ENCODE measurements at places on chromosomes 2 and 18. TPM values are rescaled to one million over a fixed set of nuclear protein-coding genes. Genes with fewer than 3 reads are reported as not detected.
A peak's percentile ranks its signal among the peaks of the same experiment; 100 is the strongest.

DNA sequence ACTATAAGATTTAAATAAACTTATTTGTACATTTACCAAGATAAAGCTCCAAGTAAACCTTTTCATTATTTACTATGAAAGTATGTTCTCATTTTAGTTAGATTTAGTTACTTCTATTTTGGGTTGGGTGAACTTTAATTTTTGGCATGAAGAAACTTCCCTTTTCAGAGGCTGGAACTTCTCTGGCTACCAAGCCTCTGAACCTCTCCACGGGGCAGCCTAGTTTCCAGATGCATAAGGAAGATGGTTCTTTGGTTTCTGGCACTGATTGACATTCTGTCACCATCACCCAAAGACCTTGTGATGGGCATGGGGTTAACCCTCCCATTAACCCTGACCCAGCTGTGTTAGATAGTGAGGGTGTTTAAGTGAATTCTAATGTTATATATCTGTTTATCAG, 17.1 kb downstream of the PSD4 start:
- no peak for ATAC-seq

DNA sequence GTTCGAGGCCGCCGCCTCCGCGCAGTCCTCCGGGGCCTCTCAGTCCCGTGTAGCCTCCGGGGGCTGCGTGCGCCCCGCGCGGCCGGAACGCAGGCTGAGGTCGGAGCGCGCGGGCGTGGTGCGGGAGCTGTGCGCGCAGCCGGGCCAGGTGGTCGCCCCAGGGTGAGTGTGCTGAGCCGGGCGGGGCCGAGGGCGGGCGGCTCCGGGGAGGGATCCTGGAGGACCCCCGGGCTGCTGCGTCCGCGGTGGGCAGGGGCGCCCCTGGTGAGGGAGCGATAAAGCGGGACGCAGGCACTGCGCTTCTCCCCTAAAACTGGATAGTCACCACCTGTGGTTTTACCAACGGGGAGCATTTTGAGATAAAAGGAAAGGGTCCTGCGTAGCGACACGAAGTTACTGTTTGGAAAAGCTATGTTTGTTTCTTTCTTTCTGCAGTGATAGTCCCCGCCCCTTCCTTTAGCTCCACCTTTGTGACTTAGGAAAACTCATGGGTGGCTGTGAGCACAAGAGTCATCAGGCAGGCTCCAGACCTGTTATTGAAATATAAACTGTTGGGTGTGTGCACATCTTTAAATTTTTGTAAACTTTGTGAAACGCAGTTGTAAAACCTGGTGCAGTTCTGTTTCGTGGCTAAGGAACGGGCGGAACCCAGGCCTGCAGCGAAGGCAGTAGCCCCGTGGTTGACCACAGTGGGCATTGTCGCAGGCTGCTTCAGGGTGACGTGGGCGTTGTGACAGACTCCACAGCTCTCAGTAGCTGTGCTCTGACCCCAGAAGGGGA, 687 bp downstream of the CTDP1 start:
- ATAC-seq: peak; percentile 5

- ATAC-seq: no peak
Measured at GRCh38 chr2:84801811-84802210, 79.1 kb downstream of the TRABD2A start.

GRCh38 chr18:36590621-36591580, 237.9 kb downstream of the TPGS2 start:
- no peak for ATAC-seq

DNA sequence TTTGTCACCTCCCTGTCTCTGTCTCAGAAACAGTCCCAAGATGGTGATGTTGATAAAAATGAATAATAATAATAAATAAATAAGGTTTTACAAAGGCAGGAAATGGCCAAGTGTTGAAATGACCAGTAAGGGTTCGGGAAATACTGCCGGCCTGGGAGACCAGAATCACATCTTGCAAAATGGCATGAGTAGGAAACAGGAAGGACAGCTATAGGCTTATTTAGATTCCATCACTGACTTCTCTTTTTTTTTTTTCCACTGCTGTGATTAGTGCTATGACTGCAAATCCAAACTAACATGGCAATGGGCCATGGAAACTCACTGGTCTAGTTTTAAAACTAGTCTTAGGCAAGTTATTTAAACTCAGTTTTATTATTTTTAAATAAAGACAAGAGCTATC, 60.6 kb downstream of the SCN1A start:
- no peak for ATAC-seq

- no peak for ATAC-seq
Measured at GRCh38 chr18:50250935-50251334, 15.4 kb downstream of the CFAP53 start.

GRCh38 chr2:233240897-233241296, 10.6 kb upstream of the ATG16L1 start:
- ATAC-seq: no peak

GRCh38 chr2:121860033-121860757, 104.7 kb downstream of the TSN start:
- no peak for ATAC-seq

DNA sequence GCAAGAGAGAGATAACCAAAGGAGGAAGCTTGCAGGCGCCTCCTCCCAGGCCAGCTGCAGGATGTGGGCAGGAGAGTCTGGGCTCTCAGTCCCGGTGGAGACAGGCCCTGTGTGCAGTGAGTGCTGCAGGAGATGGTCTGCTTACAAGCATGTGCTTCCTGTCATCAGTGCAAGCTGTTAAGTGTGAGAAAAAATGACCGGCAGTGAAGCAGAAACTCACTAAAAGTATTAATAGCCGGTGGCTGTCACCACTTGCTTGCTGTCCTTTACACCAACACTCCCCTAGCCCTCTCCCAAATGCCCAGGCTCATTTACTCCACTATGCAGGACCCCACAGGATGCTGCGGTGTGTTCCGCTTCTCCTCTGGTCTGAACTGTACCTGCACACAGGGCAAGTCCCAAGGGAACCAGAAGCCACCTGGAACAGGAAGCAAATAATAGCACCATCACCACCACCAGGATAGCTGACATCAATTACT, 435.6 kb upstream of the HS6ST1 start:
- no peak for ATAC-seq

DNA sequence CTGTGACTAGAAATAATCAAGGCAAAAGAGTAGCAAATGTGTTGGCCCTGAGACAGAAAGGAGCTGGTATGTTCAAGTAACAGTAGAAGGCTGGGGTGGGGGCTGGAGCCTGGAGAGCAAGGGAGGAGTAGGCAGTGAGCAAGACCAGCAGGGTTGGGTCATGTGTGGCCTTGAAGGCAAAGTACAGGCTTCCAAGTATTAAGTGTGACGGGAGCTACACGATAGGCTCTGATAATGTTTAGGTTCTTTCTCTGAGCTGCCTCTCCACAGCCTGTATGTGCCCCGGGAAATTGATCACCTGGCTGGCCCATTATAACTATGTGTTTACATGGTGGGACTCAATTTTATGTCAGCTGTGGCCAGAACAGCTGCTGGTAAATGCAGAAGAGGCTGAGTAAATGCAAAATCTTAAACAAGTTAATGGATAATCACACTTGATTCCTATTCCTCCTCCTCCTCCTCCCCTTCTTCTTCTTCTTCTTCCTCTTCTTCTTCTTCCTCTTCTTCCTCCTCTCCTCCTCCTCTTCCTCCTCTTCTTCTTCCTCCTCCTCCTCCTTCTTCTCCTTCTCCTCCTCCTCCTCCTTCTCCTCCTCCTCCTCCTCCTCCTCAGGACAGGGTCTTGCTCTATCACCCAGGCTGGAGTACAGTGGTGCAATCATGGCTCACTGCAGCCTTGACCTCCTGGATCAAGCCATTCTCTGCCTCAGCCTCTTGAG, 9.3 kb downstream of the IL1F10 start:
- no peak for ATAC-seq

DNA sequence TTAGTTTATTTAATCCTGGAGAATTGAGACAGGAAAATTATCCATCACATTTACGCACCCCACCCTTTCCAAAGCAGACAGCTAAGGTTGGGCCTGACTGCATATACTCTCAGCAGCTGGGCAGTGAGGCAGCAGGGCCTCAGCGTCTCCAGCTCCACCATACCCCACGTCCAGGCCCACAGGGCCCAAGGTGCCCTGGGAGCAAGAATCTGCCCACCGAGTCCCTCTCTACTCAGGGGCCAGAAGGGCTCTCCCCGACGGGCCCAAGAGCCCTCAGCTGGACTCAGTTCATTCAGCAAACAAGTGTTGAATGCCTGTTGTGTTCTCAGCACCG, 126.3 kb downstream of the SEPTIN10 start:
- peak; percentile 20 for ATAC-seq

DNA sequence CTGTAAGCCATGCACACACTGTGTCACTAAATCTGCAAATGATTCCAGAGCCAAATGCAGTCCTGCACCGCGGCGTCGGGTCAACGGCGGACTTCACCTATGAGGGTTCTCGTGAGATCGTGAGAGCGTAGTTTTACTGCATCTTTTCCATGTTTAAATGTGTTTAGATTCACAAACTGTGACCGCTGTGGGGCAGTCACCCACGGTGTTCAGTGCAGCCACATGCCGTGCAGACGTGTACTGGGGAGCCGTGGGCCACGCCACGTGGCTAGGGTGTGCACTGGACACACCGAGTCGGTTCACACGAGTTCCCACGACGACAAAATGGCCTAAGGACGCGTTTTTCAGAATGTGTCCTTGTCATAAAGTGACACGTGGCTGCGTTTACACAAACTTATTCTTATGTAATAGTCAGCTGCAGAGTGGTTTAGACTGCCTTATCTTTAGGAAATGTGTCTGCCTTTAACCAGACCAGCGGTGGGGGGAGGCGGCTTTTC, 34.1 kb downstream of the NFATC1 start:
- no peak for ATAC-seq

DNA sequence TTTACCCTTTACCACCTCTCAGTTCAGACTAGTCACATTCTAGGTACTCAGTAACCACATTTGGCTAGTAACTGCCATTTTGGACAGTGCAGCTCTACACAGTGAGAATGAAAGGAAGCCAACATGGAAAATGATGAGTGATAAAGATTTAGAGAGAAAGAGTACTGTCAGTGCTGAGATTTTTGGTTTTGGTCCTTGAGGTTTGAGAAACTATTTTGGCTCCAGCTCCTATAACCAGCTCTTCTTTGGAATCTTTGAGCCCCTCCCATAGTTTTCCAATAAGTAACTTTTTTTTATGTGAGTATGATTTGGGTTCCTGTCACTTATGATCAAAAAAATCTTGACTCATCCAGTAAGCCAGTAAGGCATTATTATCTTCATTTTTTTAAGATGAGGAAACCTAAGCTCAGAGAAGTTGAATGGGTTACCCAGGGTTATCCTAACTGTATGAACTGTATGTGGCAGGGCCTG, 173.0 kb downstream of the BABAM2 start:
- ATAC-seq: no peak

- ATAC-seq: no peak
Measured at GRCh38 chr2:188320861-188321260, 29.2 kb downstream of the GULP1 start.

DNA sequence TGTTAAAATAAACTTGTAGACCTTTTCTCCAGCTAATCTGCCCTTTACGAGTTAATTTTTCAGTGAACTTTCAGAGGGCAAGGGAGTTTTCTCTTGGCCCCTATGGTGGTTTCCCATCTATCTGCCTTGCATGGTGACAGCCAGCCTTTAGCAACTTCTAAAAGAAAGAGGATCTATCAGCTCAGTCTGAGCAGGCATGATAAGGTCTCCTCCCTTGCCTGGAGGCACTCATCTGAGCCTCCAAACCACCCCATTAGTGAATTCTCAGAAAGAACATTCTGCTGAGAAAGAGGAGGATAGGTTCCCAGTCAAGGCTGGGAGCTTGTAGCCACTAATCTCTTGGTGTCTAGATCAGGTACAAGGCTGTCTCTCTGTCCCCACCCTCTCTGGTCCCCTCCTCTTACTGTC, 10.7 kb upstream of the GYPC start:
- no peak for ATAC-seq

GRCh38 chr2:10346929-10347561, 44.3 kb downstream of the HPCAL1 start:
- ATAC-seq: no peak

DNA sequence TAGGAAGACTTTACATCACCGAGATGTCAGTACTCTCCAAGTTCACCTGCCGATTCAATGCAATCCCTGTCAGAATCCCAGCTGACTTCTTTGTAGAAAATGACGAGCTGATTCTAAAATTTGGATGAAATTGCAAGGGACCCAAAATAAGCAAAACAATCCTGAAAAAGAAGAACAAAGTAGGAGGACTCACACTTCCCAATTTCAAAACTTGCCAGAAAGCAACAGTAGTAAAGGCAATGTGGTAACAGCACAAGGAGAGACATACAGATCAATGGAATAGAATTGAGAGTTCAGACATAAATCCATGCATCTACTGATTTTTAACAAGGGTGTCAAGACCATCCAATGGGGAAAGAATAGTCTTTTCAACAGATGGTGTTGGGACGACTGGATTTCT, 52.2 kb downstream of the SMAD7 start:
- ATAC-seq: no peak

DNA sequence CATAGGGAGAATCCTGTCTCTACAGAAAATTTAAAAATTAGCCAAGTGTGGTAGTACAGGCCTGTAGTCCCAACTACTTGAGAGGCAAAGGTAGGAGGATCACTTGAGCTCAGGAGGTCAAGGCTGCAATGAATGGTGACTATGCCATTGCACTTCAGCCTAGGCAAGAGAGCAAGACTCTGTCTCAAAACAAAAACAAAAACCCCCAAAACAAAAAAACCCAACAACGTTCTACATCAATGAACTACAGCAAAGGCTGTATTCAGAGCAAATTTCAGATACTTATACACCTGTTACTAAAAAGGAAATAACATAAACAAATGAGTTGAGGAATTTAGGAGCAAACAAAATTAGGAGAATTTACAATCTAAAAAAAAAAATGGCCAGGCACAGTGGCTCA, 22.6 kb downstream of the YES1 start:
- ATAC-seq: no peak

- peak; percentile 31 for ATAC-seq
Measured at GRCh38 chr2:237873421-237873831, 14.0 kb downstream of the RAMP1 start.

DNA sequence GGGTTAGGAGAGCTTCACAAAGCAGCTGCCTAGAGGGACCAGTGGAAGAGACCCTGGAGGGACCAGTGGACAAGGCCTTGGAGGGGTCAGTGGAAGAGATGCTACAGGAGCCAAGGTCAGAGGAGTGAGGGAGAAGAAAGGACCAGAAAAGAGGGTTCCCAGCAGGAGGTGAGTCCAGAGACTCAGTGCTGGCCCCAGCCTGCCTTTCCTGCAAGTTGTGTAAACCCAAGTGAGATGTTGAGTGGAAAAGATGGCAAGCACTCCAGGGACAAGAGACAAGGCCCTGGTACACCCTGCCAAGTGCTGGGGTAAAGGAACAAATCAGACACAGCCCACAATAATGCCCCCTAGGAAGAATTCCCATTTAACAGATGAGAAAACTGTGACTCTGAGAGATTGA, 94.4 kb downstream of the TTC32 start:
- no peak for ATAC-seq

GRCh38 chr2:190069936-190070696, 7.6 kb upstream of the MSTN start:
- ATAC-seq: no peak

RTN4 gene
- 216 TPM for total RNA-seq

SOX11 gene
- total RNA-seq: 0.78 TPM

SP9 gene
- total RNA-seq: not detected

FER1L5 gene
- total RNA-seq: not detected

TSPYL6 gene
- total RNA-seq: not detected

HAAO gene
- 10.4 TPM for total RNA-seq

Measured in gastroesophageal sphincter (tissue), 4 donors.